ACHN (cell line): ENCODE measurements at places on chromosomes 6 and 20.

DNA sequence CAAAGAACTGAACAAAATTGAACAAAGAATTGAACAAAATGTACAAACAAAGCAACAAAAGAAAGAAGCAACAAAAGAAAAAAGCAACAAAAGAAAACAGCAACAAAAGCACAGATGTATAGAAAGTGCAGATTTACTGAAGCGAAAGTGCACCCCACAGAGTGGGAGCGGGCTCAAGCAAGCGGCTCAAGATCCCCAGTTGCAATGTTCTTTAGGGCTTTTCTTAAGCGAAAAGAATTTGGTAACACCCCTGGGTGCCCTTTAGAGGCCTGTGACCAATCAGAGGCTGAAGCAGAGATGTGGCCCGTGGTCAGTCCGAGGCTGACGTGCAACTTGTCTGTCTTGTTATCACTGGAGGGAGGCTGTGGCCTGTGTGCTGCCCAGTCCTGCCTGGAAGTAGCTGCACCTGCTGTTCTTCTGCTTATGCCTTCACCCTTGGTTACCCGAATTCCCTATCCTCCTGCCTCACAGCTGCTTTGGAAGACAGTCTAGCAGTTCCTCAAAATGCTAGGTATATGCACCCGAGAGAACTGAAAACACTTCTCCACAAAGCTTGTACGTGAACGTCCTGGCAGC, 13.2 kb upstream of the KIF25 start:
- DNase-seq, result no peak

DNA sequence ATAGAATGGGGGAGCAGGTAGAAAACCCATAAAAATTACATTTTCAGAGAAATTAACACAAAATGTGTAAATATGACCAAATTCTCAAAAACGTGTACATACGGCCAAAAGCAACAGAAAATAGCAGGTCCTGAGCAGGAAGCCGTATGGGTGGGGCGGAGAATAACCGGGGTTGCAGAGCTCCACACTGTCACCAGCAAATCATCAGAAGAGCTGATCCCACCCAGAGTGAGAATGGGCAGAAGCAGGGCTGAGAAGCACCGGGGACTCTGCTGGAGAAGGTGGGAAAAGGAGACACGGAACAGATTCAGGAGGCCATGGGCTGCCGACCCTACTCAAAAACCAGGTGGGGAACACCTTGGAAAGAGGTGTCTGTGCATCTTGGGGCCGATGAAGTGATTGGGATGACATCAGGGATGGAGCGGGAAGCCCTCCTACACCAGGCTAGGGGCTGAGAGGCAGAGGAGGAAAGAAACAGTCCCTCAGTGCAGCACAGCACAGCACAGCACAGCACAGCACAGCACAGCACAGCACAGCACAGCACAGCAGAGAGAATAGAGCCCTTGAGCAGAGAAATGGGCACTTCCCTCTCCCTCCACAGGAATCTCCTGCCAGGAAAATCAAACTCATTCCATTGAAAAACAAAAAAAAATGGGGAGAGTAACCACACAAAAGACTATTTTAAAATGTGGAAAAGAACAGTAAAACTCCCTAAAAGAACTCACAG, 22.3 kb downstream of the STX7 start:
- no peak for DNase-seq

- DNase-seq, result no peak
Observed at GRCh38 chr6:144314562-144314961, 29.4 kb downstream of the UTRN start.

GRCh38 chr20:48017509-48017908, 232.2 kb upstream of the SULF2 start:
- no peak for DNase-seq

DNA sequence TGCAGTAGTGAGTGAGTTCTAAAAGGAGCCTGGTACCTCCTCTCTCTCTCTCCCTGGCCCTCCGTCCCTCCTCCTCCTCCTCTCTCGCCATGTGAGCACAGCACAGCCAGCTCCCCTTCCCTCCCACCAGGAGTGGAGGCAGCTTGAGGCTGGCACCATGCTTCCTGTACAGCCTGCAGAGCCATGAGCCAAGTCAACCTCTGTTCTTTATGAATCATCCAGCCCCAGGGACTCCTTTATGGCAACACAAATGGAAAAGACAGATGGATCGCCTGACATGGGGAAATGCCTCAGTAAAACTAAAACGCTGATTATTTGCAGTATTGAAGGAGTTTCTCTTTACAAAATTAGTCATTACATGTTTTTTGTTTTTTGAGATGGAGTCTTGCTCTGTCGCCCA, 233.7 kb upstream of the ARID1B start:
- no peak for DNase-seq

- no peak for DNase-seq
Observed at GRCh38 chr20:47350181-47350550, 6.3 kb downstream of the ZMYND8 start.

DNA sequence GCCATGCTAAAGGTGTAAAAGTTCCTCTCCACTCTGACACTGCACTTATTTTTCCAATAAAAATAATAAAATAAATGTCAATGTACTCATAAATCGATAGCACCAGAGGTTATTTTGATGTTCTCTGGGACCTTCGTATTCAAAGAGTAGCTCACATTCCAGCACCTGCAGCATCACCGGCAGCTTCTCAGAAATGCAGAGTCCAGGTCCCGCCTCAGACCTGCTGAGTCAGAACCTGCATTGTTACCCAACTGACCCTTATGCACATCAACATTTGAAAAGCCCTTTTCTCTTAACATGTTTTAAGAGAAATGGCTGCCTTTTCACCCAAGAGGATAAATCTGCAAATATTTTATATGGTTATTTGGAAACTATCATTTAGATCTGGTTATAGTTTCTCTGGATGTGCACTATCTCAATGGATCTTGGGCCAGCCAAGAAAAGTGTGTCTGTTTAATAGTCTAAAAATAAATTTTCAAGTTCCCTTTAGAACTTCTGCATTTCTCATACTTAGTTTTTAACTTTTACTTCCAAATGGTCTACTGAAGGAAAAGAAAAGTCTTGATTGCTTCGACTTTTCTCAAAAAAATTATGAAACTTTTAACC, 216.2 kb upstream of the PRDM1 start:
- DNase-seq, result no peak
